A549 treated with Hydrocortisone at 1 μM for 4 hours (cell line): ENCODE measurements at places on chromosomes 12 and 14. TPM values are rescaled to one million over a fixed set of nuclear protein-coding genes. Genes with fewer than 3 reads are reported as not detected.

The BIN2 gene
- total RNA-seq, result 0.09 to 0.25 TPM (median 0.14 TPM) in 5 replicates

The SELPLG gene
- total RNA-seq, result 0.64 to 1.2 TPM (median 0.91 TPM) in 5 replicates

The GSG1 gene
- 0.39 to 1.0 TPM (median 0.62 TPM) in 5 replicates for total RNA-seq

The LRP1-AS gene
- total RNA-seq, result not detected in 5 replicates

The SLC7A8 gene
- 1.7 to 3.5 TPM (median 1.8 TPM) in 5 replicates for total RNA-seq

The PPP4R4 gene
- total RNA-seq, result 0.29 to 0.59 TPM (median 0.30 TPM) in 5 replicates

The BRAP gene
- total RNA-seq, result 12.3 to 14.3 TPM (median 13.6 TPM) in 5 replicates

The COQ5 gene
- 26.5 to 32.0 TPM (median 28.9 TPM) in 5 replicates for total RNA-seq

The HCAR3 gene
- total RNA-seq, result 0.11 TPM in 1 of 5 replicates, not detected in the others

The POTEG gene
- total RNA-seq, result not detected in 5 replicates

The BCL2L14 gene
- 0.12 TPM in 1 of 5 replicates, not detected in the others for total RNA-seq

The GLIPR1L2 gene
- 0.08 to 0.20 TPM (median 0.10 TPM) in 5 replicates for total RNA-seq

The HAL gene
- 0.60 to 1.0 TPM (median 0.72 TPM) in 5 replicates for total RNA-seq

The KCNA1 gene
- not detected in 5 replicates for total RNA-seq

The LMNTD1 gene
- not detected in 5 replicates for total RNA-seq

The CAPZA3 gene
- not detected in 5 replicates for total RNA-seq
